ENCODE measurements at places on chromosomes 3 and 15.

DNA sequence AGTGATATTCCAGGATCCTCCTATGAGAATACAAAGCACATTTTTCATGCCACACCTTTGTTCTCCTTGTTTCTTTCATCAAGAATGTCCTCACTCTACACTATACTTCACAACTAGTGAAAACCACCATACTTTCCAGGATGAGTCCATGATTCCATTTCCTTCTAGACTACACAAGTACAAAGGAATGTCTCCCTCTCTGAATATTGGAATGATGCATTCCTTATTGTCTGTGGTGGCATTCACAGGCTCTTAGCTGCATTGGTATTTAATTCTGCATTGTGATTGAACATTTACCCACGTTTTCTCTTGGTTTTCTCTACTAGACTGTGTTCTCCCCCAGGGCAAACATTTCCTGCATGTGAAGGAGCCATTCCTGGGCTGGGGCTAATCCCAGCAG, 217.5 kb downstream of the RAP2B start:
- no peak for DNase-seq

DNA sequence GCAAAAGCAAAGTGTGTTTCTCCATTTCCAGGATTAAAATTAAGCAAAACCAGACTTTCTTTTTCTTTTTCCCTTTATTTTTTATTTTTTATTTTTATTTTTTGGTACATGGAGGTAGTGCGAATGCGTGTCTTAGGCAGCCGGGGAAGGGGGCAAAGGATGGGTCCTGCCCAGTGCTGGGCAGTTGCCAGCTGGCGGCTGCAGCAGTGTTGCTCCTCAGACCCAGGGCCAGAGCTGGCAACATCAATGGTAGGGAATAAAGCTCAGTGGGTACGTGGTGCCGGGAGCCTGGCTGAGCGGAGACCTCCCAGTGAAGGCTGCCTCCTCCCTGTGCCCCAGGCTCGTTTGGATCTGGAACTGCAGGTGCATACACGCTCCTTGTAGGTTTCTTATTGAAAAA, 46.3 kb downstream of the POLR2M start:
- DNase-seq: no peak

GRCh38 chr3:193231201-193231600, 9.8 kb upstream of the PLAAT1 start:
- DNase-seq: no peak

GRCh38 chr3:59839810-59840515, 790.1 kb upstream of the CFAP20DC start:
- DNase-seq: no peak

- no peak for DNase-seq
Observed at GRCh38 chr3:71102111-71102983, 481.2 kb downstream of the FOXP1 start.

Measured in CD4-positive, alpha-beta T cell (primary cell).